ENCODE measurements at places on chromosomes 3 and 15.

- DNase-seq: no peak
Measured at GRCh38 chr3:194365978-194366490, 3.5 kb downstream of the LRRC15 start.

- no peak for DNase-seq
Measured at GRCh38 chr15:57823325-57823882, 116.9 kb downstream of the POLR2M start.

- DNase-seq: peak; percentile 60
Measured at GRCh38 chr3:70726961-70727360, 414.5 kb upstream of the MDFIC2 start.

- no peak for DNase-seq
Measured at GRCh38 chr3:94978084-94978483, 915.2 kb downstream of the NSUN3 start.

- no peak for DNase-seq
Measured at GRCh38 chr15:72859757-72860145, 76.2 kb upstream of the ADPGK start.

GRCh38 chr3:4596612-4597011, 103.5 kb downstream of the ITPR1 start:
- DNase-seq: no peak

GRCh38 chr3:179272385-179272784, 21.5 kb upstream of the KCNMB3 start:
- DNase-seq: peak; percentile 15

DNA sequence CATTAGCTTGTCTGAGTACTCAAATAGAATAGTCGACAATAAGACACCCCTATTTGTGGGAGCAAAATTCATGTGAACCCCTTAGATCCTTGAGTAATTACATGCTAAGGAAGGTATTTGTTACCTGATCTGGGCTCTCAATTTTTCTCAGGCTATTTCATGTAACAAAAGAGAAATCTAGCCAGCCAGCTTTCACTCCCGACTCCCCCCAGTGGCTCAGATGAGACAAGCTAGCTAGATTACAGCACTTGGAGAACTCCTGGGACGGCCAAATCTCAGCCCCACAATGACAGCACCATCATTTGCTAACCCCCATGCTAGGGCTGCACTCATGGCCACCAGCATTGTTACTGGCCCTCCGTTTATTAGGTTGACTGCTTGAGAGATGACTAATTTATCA, 41.3 kb downstream of the GLDN start:
- DNase-seq: peak; percentile 60

DNA sequence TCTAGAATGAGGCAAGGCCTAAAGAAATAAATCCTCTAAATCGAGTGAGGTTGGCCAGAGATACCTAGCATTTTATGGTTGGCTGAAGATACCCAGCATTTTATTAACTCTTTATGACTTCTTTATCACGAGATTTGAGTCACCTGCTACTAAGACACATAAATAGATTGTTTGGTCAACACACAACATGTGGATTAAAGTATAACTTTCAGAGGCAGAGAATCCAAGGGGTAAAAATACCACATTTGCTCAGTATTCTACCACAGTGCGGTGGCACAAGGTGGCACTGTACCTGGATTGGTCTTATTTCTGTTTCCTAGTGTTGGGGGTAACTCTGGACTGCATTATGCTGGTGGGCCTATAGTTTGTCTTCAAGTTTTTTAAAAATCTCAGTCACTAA, 27.0 kb upstream of the VILL start:
- DNase-seq: no peak

GRCh38 chr15:101115786-101116680, 135.8 kb downstream of the CHSY1 start:
- DNase-seq: peak; percentile 34

DNA sequence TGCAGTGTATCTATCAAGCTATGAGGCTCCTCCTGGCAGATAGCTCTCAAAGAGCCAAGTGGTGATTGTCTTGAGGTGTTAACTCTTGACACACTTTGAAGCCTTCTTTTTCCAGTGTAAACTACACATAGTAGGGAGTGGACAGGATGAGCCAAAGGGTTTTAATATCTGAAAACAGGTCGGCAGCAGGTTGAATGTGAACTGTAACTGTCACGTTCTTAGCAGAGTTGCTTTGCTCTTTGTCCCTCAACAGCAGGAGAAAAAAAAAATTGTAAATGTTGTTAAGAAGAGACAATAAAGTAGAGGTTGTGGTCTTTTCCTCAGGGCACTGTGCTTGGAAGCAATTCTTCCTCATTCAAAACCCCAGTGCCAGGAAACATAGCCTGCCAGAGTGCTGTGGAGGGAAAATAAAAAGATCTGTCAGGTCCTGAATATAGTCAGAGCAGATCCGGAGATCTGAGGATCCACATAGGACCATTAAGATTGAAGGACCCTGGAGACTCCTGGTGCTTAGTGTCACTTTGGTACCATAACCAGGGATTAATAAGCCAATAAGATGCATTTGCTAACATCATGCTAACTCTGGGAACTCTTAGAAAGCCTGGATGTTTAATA, 229.7 kb downstream of the NAALADL2 start:
- DNase-seq: no peak

DNA sequence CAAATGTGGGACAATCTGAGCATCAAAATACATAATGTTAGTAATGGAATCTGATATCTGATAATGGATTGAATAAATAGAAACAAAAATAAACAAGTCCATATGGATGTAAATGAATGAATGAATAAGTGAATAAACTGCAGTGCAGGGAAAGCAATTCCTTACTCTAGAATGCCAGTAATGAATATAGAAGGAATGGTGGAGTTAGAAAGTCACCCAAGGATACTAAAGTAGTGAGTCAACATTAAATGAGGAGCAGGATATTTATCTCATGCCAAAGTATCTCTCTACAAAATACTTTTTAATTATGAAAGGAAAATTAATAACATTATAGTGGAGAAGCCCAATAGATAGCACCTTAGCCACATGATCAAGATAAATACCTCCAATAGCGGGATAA, 300.3 kb downstream of the FEZF2 start:
- no peak for DNase-seq

DNA sequence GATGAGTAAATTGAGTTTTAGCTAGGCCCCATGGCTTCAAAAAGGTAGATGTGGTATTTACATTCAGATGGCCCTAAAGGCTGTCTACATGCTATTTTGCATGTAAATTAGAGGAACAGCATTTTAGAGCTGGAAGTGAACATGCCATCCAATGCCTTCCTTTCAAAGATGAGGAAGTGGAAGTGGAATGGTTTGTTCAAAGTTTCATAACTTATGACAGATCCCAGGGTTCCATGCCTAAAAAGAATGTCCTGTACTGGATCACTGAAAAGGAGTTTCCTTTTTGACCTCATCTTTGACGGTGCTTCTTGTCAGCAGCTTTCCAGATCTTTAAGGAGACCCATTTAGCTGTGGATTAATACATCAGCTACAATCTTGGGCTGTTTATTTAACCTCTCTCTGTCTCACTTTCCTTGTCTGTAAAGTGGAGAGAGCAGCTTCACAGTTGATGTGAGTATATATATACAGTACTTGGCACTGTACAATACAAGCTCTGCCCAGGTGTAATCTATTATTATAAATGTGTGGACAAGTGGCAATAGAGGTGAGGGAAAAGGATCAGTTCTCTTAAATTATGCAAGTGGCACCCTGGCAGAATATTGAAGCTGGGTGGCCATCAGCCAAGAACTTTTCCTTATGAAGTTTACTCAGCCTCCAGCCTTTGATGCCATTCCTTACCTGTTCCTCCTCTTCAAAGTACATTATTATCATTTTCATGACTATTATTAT, 68.7 kb upstream of the GOLGA8B start:
- no peak for DNase-seq

- DNase-seq: no peak
Measured at GRCh38 chr15:48631176-48631770, 14.2 kb downstream of the FBN1 start.

DNA sequence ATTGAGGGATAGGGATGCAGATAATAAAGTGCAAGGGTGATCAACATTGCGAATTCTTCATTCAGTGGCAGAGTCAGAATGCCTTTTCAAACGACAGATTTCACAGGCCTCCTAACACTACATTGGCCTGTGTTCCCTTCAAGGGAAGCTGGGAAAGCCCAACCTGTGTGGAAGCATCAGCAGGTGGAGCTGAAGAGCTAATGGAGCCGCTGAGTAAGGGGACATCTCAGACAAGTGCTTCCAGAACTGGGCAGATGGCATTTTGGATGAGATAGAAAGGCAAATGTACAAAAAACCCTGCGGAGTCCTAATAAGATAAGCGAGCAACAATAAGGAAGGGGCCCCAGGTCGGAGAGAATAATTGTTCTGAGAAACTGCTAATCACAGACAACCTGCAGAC, 8.5 kb upstream of the SLC24A5 start:
- DNase-seq: peak; percentile 54

DNA sequence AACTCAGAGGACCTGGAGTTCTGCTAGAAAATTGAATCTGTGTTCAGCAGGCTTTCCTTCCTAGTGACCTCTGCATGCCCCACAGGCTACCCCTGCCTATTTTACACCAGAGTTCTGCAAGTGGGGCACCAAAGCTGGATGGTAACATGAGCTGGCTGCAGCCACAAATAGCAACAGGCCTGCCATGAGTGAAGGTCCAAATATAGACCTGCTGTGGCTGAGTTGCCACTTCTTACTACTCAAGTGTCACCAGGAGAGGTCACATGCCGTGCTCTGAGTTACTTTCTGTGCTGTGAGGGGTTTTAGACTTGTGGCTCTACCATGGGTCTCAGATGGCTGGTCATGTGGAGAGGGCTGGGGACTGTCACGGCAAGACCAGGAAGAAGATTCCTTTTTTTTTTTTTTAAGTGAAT, at the start of gene FSD2:
TSS of gene FSD2 (minus strand) at position 76 of the 413 bp plus-strand sequence. CDS start 18,679 bp downstream, outside the sequence.
- no peak for DNase-seq

DNA sequence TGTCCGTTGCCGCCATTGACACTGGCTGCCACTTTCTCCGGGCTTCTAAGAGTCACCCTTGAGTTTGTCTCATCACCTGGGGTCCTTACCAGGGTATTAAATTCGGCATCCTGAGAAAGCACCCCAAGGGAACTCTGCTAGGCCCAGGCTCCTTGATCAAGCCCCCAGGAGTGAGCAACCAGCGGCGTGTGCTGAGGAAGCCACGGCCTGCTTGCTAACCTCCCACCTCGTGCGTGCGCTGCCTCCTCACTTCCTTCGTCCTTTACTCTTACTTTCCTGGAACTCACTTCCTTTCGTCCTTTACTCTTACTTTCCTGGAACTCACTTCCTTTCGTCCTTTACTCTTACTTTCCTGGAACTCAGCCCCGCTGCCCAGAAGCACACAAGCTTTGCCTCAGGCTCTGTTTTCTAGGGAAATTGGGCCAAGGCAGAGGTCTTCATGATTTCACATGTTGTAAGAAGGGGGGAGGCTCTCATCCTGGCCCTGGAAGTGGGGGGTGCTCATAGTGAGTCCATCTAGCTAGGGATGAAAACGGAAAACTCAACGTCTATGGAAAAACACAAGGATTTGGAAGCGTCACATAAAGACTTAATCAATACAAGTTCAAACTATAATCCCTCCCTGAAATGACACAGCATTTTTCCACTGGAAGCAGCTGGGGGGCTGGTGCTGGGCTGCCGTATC, 36.7 kb upstream of the BDH1 start:
- DNase-seq: no peak

DNA sequence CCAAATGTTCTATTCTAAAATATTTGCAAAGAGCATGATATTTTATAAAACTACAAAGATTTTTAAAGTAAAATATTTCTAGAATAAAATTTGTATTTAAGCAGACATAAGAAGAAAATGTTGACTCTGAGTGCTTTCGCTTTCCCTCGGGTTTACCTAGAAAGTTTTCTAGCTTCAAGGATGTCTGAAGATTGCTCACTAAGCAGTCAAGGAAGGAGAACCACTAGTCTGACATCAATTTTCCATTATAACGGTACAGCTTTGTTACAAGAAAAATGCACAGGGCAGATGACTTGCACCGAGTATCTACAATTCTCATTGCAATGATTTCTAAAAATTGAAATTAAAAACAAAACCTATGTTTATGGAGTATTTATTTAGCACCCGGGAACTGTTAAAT, 14.2 kb downstream of the GPR15 start:
- no peak for DNase-seq

- peak; percentile 36 for DNase-seq
Measured at GRCh38 chr3:197406266-197406665, 107.9 kb upstream of the DLG1 start.

GRCh38 chr3:133987136-133987535, 42.6 kb downstream of the SLCO2A1 start:
- no peak for DNase-seq

DNA sequence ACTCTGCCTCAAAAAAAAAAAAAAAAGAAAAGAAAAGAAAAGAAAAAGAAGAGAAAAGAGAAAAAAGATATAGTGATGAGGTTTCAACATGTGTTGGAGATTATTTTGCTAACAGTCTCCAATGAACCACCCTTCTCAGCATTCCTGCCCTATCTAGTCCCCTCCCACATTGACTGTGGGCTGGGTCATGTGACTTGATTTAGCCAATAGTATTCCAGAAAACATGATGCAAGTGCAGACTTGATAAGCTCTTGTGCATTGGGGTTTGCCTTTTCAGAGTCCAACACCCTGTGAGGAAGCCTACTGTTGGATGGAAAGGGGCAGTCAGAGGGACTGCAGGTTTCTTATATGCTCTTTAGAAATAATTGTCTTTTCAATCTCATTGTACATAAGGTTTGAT, 37.8 kb upstream of the MED12L start:
- peak; percentile 22 for DNase-seq

DNA sequence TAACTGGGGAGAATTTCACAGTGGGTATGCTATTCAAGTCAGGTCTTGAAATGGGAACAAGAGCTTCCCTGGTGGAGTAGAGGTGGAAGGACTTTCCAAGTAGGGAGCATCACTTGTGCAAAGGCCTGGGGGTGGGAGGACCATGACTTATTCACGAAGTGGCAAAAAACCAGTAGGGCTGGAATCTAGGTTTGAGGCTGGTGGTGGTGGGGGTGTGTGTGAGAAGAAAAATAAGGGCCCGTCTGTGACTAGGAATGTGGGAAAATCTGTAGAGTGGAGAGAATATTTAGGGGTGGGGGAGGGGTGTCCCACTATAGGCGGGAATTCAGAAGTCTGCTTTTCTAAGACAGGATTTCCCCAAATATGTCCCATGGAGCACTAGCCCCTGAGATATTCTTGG, 271.9 kb upstream of the TBL1XR1 start:
- DNase-seq: no peak

Data from iris pigment epithelial cell (primary cell).